ENCODE measurements at places on chromosomes 1 and 21.

- peak; percentile 86 for DNase-seq
These were observed 611 bp upstream of the AKT3 start for GRCh38 chr1:243850452-243851256.

DNA sequence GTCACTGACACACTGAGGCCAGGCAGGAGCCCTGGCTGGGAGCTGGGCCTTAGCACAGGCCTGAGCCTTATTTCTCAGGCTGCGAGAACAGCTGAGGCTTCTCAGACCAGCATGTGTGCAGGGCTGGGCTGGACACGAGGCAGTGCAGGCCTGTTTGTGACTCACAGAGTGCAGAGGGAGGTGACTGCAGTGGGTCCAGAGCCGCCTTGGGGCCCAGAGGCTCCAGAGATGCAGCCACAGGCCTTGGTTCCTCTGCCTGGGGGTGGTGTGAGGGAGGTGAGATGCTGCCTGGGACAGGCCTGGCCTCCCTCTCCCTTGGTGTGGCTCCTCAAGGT is 61.2 kb upstream of the ETV3 start:
- no peak for DNase-seq

GRCh38 chr1:158035976-158036583 is 42.6 kb downstream of the KIRREL1 start:
- peak; percentile 72 for DNase-seq

- DNase-seq, result no peak
These were observed 11.2 kb downstream of the CD84 start for GRCh38 chr1:160567858-160568682.

DNA sequence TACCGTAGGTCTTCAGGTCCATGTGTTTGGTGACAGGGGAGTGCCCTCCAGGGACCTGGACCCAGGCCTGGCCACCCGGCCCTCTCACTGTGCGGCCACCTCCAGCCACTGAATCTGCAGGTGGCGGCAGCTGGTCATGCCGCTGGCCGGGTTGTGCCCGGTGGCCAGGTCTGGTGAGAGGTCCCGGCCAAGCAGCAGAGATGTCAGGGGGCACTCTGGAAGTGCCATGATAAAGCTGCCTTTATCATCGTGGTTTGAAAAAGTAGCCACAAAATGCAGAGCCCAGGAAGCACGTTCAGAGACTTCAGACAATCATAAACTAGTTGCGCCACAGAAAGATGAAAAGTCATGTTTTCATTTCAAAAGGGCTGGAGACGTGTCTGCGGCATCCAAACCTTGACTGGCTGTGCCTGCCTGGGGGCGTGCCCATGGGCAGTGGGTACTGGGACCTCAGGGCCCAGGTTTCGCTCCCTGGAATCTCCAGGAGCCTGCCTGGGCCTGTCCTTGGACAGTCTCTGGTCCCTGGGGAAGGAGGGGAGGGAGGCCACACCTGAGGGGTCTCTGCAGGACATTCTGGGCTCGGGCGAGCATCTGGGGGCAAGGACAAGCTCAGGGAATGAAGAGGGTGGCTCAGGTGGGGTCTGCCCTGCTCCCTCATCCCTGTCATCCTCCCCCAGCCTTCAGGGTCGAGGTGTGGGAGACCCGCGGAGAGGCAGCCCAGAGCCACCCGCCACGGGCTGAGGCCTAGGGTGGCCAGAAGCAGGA is 44.9 kb downstream of the COL18A1 start:
- no peak for DNase-seq

DNA sequence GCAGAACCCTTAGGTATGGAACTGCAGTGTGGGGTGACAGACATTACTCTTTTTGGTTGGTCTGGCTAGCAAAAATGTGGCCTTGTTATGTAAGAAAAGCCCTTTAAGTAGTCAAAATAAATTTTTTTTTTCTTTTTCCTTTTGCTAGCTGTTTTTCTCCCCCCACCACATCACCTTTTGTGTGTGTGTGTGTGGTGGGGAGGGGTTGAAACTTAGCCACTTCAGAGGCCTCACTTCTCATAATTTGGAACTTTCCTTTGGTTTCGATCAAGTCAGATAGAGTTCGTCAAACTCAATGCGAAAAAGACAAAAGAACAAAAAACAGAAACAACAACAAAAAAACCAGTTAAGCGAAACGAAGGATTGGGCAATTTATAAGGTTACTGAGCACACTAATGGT is 1.9 kb upstream of the PRMT2 start:
- DNase-seq, result no peak

DNA sequence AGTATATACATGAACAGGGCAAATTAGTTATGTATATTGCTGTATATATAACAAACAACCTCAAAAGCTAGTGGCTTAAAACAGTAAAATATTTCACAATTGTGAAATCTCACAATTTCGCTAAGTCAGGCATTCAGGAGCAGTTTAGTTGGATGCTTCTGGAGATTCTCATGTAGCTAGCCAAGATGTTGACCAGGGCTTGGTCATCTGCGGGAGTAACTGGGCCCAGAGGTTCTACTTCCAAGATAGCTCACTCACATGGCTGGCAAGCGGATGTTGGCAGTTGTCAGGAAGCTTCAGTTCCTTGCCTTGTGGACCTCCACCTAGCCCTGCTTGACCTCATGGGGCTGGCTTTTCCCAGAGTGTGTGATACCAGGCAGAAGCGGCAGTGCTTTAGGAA is 95.6 kb downstream of the TTC3 start:
- no peak for DNase-seq

GRCh38 chr1:145750426-145750825 is 31.1 kb downstream of the CD160 start:
- DNase-seq, result no peak

GRCh38 chr1:166273618-166274017 is 106.8 kb upstream of the FAM78B start:
- no peak for DNase-seq

DNA sequence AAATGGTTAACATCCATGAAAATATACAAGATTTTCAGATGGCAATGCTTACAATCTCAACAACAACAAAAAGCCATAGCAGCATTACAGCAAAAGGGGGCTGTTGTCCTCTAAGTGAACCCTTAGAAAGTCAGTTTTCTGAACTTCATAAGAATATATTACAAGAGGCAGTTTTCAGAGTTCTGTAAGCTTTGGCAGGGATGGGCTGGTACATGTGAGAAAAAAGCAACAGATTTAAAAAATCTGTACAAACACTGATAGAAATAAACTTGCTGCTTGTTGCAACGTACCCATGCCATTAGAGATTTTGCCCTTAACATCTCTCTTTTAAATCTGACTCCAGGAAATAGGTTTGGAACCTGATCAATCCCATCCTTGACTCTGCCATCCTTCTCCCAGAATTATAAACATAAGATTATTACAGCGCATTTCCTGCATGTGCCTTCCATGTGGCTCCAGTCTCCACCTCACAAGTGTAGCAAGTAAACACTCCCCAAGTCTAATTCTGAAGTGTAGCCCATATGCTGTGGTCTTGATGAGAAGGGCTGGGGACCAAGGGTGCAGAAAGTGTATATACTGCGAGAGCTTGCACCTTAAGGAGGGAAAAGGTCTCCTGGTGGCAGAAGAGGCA is 101.4 kb upstream of the TSPAN2 start:
- DNase-seq, result no peak

GRCh38 chr1:5375481-5375880 is 616.7 kb downstream of the NPHP4 start:
- no peak for DNase-seq

- DNase-seq, result no peak
These were observed 54.5 kb upstream of the ATP2B4 start for GRCh38 chr1:203572134-203572625.

GRCh38 chr1:53295295-53295694 is 32.6 kb downstream of the LRP8 start:
- no peak for DNase-seq

DNA sequence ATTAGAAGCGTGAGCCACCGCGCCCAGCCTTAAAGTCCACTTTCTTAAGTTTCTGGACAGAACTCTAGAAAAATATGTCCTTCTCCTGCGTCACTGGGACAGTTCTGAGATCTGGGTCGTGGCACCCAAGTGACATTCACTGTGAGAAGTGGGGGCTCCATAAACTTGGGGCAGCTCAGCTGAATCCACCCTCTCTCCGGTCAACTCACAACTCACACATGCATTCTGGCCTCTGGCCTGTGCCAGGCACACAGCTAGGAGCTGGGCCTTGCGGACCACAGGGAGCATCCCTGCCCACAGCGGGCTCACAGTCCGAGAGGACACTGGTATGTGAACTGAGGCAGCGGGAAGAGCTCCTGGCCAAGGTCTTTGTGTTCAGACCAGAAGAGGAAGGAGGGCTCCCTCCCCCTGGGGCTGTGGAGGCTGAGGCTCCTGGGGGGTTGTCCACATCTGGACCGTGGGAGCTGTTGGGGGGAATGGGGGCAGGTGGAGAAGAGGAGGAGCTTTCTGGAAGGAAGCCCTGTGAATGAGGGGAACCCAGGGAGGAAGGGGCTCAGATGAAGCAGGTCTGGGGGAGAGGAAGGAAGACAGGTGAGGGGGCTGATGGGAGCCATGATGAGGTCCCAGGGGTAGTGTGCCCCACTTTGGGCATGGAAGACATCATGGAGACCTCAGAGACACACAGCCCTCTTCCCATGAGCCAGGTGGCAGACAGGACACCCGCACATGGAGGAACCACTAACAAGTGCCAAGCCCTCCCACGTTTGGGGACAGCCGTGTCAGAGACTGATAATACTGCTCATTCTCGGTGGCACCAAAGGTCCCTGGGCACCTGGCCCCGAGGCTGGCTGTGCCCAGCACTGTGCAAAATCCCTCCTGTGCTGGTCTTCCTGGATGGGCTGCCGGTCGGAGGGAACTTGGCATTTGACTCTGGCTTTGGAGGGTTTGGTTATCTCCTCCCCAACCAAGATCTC is 191.0 kb upstream of the VAMP3 start:
- DNase-seq, result no peak

DNA sequence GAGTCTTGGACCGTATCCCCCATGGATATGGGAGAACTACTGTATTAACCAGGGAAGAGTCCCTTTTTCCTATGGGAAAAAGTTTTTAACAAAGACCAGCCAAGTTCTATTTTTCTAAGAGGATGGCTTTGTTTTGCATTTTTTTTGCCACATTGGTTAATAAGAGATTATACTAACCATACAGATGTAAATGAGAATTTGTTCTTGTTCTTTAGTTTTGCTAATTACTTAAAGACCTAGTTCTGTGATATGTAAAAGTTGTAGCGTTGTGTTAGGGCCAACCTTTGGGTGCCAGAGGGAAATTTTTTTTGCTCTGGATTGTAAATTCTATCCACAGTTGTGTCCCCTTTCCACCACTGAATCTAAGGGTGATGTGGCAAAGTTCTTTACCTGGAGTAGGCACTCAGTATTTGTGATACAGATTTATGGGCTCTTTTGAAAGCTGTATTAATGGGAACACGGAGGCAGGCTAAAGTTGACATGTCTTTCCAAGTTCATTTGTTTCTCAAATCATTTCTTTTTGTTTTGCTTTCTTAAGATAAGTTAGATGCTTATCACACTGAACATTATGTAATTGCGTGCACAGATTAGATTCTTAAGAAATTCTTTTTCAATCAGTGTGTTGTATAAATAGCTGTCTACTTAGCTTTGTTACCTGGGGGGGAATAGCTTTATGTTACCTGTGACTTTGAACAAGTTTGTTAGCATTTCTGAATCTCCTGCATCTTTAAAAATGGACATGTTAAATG is 2.9 kb downstream of the SOAT1 start:
- DNase-seq, result no peak

DNA sequence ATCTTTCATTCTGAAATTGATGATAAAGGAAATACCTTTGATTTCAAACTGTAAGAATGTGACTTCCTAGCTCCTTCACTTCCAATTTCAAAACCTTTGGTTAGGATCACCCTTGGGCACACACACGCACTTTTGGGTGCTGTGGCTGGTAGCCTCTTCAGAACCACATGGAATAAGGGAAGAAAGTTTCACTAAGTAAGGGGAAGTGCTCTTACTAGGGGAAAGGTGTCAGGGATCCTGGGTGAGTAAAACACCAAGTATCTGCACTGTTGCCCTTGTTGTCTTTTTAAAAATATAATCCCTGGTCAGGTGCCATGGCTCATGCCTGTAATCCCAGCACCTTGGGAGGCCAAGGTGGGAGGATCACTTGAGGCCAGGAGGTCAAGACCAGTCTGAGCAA is 132.4 kb downstream of the SDCCAG8 start:
- no peak for DNase-seq

- DNase-seq, result no peak
These were observed at the start of gene MACF1 for GRCh38 chr1:39204441-39205081. Gene MACF1 (plus strand): TSS chr1:39204695. CDS start chr1:39205023, 328 bp downstream.

DNA sequence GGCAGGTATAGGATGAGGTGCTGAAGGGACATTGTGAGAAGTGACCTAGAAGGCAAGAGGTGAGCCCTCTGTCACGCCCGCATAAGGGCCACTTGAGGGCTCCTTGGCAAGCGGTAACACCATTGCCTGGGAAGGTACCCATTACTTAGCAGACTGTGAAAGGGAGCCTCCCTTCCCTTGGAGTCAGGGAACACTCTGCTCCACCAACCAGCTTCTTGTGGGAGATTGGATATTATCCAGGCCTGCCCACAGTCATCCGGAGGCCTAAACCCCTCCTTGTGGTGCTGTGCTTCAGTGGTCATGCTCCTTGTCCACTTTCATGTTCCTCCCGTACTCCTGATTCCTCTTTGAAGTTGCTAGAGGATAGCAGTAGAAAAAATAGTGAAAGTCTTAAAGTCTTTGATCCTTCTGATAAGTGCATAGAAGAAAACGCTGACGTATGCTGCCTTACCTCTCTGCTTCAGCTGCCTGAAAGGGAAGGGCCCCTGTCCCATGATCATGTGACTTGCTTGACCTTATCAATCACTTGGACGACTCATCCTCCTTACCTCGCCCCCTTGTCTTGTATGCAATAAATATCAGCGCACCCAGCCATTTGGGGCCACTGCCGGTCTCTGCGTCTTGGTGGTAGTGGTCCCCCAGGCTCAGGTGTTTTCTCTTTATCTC is 16.0 kb downstream of the RBBP4 start:
- no peak for DNase-seq

DNA sequence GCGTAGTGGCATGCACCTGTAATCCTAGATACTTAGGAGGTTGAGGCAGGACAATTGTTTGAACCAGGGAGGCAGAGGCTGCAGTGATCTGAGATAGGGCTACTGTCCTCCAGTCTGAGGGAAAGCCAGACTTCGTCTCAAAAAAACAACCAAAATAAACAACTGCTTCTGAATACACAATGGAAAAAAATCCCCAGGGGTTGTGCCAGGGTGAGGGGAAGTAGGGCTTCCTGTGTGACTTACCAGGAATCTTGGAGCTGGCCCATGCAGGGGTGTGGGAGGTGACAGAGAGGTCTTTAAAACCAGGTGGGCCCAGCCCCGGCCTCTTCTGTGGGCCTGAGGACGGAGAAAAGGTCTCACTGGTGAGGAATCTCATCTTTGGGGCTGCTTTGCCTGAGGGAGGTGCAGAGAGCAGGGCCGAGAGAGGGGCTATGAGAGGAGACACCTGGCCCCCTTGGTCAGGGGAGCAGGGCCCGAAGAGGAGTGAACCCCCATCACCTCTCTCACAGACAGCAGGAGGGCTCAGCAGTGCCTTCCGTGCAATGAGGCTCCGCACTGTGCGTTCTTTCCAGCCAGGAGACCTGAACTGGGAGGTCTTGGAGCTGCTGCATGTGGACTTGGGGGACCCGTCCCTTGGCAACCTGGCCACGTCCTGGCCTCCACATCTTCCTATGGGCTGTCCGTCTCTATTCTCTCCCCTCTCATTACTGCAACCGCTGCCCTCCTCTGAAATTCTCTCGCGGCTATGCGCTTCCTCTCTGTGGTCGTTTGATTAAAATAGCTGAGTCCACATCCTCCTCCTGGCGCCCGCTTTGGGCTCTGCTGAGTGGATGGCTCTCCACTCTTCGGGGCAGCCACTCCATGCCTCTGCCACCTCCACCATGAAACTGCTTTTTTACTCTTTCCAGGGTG is 10.7 kb downstream of the PLA2G5 start:
- no peak for DNase-seq

GRCh38 chr1:100348549-100349144 is 3.7 kb upstream of the CDC14A start:
- DNase-seq, result no peak

- DNase-seq, result no peak
These were observed 13.4 kb downstream of the C1orf116 start for GRCh38 chr1:207019161-207019560.
